Nucleus accumbens (tissue), 56 donors: ENCODE measurements at places on chromosomes 13 and 19.

GRCh38 chr13:64928696-64929499 lies 2301.2 kb downstream of the PCDH9 start:
- DNase-seq: no peak

GRCh38 chr13:48491423-48492095 lies 41.3 kb downstream of the RCBTB2 start:
- DNase-seq: no peak

- no peak for DNase-seq
Measured at GRCh38 chr19:41420101-41420880, 6.9 kb downstream of the B3GNT8 start.

DNA sequence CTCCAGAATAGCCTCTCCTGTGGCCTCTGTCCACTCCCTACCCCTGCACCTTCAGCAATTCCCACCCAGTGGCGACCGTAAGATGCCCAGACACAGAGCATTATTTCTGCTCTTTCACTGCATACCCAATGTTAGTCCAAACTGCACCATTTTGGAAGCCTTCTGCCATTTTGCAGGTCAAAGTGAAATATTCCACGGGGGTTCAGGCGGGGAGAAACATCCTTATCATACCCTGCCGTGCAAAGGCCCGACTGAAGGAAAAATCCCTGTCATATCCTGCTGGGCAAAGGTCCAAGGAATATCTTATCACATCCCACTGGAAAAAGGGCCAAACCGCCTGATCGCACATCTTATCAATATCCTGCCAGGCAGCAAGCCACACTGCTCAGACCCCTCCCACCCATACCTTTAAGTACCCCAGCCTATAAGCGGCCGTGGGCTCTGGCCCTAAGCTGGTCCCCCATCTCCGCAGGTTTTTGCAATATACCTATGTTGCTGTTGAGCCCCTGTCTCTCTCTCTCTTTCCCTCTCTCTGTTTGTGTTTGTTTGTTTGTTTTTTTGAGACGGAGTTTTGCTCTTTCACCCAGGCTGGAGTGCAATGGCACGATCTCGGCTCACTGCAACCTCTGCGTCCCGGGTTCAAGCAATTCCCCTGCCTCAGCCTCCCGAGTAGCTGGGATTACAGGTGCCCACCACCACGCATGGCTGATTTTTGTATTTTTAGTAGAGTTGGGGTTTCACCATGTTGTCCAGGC lies 18.2 kb downstream of the CLEC11A start:
- DNase-seq: no peak

- no peak for DNase-seq
Measured at GRCh38 chr13:93794197-93794885, 567.7 kb downstream of the GPC6 start.

- DNase-seq: no peak
Measured at GRCh38 chr13:79403113-79403512, 2.9 kb downstream of the RBM26 start.

- DNase-seq: no peak
Measured at GRCh38 chr13:35474496-35475211, 1.8 kb downstream of the MAB21L1 start.

- no peak for DNase-seq
Measured at GRCh38 chr19:1008268-1009040, 8.2 kb downstream of the GRIN3B start.

- no peak for DNase-seq
Measured at GRCh38 chr13:62280590-62280989, 864.9 kb upstream of the PCDH20 start.

GRCh38 chr19:35738887-35739229 lies 3.4 kb downstream of the IGFLR1 start:
- DNase-seq: no peak

GRCh38 chr13:30700364-30700763 lies 35.0 kb upstream of the ALOX5AP start:
- no peak for DNase-seq

DNA sequence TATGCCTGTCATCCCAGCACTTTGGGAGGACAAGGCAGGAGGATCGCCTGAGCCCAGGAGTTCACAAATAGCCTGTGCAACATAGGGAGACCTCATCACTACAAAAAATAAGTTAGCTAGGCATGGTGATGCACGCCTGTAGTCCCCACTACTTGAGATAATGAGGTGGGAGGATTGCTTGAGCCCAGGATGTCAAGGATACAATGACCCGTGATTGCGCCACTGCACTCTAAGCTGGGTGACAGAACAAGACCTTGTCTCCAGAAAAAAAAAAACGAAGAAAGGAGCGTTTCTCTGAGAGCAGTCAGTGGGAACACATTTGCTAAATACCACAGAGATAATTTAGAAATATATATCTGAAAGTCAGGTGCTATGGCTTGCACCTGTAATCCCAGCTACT lies 11.9 kb downstream of the CDADC1 start:
- DNase-seq: no peak

DNA sequence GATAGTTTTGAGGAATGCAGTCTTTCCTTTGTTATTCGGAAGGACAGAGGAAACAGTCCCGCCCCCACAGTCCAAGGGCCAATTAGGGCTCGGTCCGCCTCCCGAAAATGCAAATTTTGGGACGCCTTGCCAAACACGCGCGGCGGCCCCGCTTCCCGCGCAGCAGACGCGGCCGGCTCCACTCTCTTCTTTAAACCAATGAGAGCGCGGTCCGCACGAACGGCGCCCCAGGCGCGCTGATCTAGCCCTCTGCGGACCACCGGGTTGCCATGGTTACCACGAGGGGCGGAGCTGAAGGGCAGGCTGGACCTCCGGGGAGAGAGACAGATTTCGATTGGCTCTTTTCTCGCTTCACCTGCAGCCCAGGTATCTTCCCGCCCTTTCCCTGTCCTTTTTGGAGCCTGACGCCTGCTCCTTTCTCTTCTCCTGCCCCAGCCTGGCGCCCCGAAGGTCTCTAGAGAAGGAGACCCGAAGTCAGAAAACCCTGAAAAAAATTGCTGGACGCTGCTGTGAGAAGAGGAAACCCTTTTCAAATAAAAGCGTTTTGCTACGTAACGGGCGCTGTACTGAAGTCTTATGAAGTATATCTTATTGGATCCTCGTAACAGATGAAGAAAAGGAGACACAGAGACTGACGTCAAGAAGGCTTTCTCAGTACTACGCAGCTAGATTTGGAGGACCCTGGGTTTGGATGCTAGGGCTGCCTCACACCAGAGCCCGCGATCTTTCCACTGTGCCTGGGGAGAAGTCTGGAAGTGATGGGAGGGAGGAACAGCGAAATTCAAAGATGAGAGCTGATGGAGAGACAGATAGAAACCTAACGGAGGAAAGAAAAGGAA lies 2.0 kb downstream of the PTH2 start:
- DNase-seq: no peak

GRCh38 chr19:2902590-2903218 lies 2.0 kb downstream of the ZNF57 start:
- no peak for DNase-seq

GRCh38 chr13:27450921-27451471 lies 632 bp upstream of the MTIF3 start:
- DNase-seq: no peak

GRCh38 chr13:58083064-58083463 lies 451.5 kb downstream of the PCDH17 start:
- DNase-seq: no peak

GRCh38 chr19:30159636-30160035 lies 212.5 kb upstream of the ZNF536 start:
- no peak for DNase-seq

DNA sequence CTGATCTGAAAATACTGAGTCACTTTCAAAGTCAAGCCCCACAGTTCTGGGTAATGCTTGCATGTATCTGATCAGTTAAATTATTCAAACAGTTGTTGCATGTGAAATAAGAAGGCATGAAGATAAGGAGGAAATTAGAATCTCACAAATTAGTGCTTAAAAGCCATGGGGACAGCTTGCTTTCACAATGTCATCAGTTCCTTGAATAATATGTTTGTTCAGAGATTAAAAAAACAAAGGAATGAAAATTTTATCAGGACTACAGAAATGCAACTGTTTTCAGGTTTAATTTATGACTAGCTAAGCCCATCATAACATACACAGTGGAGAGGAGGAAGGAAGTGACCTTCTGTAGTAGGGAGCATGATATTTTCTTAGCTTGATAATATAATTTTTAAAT lies 150.1 kb downstream of the OXGR1 start:
- DNase-seq: no peak

- no peak for DNase-seq
Measured at GRCh38 chr19:42287017-42287826, 14.7 kb upstream of the PRR19 start.

DNA sequence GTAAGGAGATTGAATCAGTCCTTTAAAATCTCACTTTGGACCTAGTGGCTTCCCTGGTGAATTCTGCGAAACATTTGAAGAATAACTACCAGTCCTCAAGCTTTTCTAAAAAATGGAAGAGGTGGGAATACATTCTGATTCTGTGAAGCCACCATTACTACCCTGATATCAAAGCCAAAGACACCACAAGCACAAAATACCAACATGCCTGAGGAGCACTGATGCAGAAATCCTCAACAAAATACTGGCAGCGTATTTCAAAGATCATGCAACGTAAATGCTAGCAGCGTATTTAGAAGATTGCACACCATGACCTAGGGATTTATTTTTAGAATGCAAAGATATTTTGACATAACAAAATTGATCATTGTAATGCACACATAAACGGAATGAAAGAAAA lies 14.4 kb downstream of the ATP4B start:
- no peak for DNase-seq

DNA sequence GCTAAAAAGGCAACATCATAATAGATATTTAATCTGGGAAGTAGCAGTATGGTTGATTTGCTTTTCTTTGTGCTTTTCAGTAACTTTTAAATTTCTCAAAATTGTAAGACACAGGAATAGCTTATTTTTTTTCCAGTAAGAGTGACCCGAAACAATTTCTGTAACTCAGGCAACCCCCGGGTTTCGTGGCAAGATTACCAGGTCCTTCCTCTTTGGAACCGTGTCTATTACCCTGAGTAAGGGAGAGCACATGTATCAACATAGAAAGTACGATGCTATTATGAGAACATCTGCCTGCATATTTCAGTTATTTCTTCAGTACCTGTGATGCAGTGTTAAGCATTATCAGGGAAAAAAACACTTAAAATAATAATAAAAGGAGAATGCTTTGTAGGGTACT lies 64.1 kb downstream of the DOCK9 start:
- no peak for DNase-seq

- no peak for DNase-seq
Measured at GRCh38 chr19:3381701-3382372, 15.5 kb downstream of the NFIC start.

DNA sequence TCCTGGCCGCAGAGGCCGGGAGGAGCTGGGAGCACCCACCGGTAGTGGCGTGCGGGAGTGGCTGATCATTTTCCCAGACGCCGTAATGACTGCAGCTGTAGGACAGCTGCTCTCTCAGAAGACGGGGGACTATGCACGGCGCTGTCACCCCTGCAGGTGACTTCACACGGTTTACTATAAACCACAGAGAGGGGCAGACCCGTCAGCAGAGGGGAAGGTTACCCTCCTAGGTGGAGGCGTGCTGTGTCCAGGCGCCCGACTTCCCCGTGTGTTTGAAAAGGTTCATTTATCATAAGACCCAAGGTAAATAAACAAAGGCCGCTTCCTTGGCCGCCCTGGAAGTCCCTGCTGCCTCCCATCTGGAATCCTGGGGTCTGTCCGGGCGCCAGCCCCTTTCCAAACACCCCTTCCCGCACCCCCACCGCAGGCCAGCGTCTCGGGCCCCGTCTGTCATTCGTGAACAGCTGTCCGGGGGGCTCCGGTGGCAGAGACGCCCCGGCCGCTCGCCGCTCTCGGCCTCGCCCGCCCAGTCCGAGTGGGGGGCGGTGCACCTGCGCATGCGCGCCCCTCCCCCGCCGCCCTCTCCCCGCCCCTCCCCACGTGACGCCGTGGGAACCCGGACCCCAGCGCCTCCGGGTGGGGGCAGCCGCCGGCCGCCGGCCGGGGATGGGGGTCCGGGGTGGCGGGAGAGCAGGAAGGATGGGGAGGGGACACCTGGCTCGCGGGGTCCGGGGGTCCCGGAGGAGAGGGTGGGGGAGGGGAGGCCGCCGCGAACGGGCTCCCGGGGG lies 915 bp downstream of the SHC2 start:
- DNase-seq: no peak

DNA sequence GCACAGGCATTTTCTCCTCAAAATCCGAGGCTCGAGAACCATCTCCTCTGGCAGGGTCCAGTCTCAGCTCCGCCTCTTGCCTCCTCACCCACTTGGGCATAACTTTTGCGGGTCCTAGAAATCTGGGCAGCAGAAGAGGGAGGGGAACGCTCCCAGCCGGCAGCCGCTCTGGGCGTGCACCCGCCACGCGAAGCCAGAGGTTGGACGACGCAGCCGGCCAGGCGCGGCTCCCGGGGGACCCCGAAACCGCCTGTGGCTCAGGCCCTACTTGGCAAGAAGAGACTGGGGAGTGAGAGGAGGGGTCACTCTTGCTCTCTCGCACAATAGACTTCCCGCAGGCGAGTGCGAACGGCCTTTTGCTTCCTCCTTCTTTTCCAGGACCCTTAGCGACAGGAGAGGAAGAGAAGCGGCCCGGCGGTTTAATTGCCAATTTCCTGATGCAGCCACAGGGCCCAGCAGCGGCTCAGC lies 6.0 kb upstream of the SOX1 start:
- DNase-seq: no peak

DNA sequence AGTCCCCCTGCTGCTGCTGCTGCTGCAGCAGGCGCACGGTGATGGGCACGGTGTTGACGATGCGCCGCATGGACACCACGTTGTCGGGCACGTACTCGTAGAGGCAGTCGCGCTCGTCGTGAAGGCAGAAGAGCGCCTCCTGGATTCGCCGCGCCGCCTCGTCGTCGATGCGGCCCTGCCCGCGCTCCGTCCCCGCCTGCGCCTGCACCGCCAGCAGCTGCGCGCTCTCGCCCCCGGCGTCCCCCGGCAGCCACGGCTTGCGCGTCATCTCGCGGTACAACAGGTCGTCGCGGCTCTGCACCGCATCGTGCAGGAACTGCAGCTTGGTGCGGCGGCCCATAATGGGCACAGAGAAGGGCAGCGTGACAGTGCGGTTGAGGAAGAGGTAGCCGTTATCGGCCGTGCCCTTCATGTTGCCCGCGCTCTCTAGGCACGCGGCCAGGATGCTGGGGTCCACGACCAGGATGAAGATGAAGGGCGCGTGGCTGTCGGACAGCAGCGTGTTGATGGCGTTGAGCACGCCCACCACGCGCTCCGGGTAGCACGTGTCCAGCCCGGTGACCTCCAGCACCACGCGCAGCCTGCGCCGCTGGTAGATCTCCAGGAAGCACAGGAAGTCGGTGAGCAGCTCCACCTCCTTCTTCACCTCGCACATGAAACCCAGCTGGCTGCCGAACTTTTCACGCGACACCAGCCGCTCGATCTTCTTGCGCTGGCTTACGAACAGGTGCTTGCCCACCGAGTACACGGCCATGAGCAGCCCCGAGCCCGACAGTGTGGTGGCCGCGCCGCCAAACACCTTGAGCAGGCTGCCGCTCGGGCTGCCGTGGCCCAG lies 8.1 kb downstream of the NKPD1 start:
- peak; percentile 23 for DNase-seq

GRCh38 chr13:105008604-105009003 lies 1526.9 kb downstream of the EFNB2 start:
- no peak for DNase-seq

GRCh38 chr19:38351865-38352395 lies 16.3 kb downstream of the CATSPERG start:
- no peak for DNase-seq
